ENCODE measurements at places on chromosomes 11 and 22. TPM values are rescaled to one million over a fixed set of nuclear protein-coding genes. Genes with fewer than 3 reads are reported as not detected.

Gene ELFN2
- 0.50 TPM for total RNA-seq

Gene BIK
- total RNA-seq = 1.5 TPM

Gene CRYBA4
- total RNA-seq = 0.38 TPM

Gene MS4A12
- total RNA-seq = not detected

Gene KCNA4
- total RNA-seq = not detected

Gene MRGPRX4
- total RNA-seq = not detected

GRCh38 chr11:60912851-60913528 lies 968 bp upstream of the TMEM109 start:
- peaks cover 17% of the 10 kb centered on the region for H3K27me3 ChIP-seq
- no peak for DNase-seq
- peaks cover 6% of the 10 kb centered on the region for H3K36me3 ChIP-seq

DNA sequence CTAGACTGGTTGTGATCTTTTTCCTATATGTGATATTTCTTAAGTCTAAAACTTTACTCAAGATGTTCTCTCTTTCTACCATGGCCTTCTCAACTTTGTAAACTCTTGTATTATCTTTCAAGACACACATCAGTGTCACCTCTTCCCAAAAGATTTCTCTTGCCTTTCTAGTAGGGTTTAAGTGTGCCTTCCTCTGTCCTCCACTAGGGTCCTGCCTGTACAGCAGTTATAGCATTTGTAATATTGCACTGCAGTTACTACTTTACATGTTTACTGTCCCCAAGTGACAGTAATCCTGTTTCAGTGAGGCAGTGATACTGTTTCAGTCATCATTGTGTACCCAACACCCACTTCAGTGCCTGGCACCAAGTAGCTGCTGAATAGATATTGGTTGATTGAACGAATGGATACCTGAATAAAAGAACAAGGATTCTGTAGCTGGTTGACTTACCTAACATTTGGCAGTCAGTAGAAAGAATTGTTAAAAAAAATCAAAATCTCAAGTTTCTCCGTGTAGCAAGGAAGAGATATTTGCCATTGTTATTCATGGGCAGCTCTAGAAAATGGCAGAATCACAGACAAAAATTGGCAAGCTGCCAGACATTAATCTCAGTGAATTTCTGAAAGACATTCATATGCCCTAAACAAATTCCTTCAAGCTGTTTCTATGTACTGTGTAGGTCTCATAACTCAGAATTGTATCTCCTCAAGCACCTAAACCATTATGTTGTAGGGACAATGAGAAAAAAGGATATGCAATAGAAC lies 79.4 kb downstream of the RBMXL2 start:
- H3K4me1 ChIP-seq = no peaks in the 10 kb centered on the region
- H3K36me3 ChIP-seq = no peaks in the 10 kb centered on the region
- H3K4me3 ChIP-seq = no peak overlapping the region
- H3K27ac ChIP-seq = no peak overlapping the region
- no peak for DNase-seq

DNA sequence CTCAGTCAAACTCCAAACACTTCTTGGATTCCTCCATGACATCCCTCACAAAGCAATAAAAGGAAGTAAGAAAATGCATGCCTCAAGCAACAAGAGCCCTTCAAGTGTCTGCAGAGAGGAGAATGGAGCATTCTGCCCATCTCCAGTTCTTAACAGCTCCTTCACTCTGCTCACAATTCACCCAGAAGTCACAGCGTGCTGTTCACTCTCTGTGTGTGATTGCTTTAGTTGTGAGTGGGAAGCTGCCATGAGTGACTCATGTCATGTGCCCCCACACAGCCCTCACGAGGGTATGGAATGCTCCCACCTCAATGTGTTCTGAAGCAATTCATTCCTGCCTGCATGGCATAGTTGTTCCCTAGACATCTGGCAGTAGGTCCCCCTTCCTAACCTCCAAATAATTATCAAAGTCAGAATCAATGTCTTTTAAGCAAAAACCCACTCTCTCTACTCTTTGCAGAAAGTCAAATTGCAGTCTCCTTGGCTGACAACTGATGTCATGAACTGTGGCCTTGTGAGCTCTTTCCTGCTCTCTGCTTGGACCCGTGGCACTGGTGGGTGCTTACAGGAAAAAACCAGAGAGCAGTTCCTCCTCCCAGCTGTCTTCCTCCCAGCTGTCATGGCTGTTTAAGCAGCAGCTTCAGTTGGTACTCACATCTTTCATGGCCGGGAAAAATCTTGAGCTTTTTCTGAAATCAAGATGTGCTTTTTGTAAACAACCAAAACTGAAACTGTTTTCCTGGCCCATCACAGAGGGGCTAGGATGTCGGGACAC lies 112.1 kb upstream of the SPON1 start:
- H3K4me3 ChIP-seq = no peak overlapping the region
- no peak overlapping the region for H3K27ac ChIP-seq
- no peaks in the 10 kb centered on the region for H3K36me3 ChIP-seq
- no peak for DNase-seq
- H3K27me3 ChIP-seq = peaks cover 11% of the 10 kb centered on the region
- peaks cover 10% of the 10 kb centered on the region for H3K4me1 ChIP-seq

DNA sequence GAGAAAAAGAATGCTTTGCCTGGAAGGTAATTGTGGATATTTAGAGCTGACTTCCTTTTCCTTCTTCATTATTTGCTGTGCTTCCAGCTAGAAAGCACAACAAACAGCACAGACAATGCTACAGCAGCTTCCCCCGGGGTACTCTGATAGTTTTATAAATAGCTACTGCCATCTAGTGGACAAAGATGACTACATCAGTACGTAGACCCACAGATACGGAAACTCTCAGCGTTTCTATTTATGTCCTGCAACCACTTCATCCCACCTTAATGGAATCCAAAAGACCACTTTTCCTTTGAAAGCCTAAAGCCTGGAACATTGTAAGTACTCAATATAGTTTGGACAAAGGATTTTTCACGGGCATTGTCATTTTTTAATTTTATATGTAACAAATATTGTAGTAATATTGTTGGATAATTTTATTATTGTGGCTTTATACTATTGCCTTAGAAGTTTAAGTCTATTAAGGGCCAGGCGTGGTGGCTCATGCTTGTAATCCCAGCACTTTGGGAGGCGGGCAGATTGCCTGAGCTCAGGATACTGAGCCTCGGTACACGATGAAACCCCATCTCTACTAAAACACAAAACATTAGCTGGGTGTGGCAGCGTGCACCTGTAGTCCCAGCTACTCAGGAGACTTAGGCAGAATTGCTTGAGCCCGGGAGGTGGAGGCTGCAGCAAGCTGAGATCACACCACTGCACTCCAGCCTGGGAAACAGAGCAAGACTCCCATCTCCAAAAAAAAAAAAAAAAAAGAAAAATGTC lies 7.5 kb downstream of the HSPA8 start:
- peak overlapping the region; percentile 100 for H3K27ac ChIP-seq
- H3K36me3 ChIP-seq = peaks cover 50% of the 10 kb centered on the region
- H3K4me1 ChIP-seq = peaks cover 49% of the 10 kb centered on the region
- H3K4me3 ChIP-seq = no peak overlapping the region
- no peak for DNase-seq

DNA sequence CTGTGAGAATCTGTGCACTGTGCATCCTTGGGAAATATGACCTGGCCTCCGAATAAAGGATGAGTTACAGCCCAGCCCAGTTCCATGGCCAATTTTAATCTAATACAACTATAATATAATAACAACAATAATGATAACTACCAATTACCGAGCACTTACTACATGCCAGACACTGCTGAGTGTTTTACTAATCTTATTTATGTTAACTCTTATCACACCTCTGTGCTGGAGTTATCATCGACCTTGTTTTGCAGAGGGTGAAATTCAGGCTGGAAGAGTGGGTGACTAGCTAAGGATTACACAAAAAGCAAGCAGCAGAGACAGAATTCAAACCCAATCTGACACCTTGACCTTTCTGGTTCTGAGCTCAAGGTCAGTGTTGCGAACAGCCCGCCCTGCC lies 83.9 kb downstream of the GALNT18 start:
- no peaks in the 10 kb centered on the region for H3K36me3 ChIP-seq
- H3K27ac ChIP-seq = no peak overlapping the region
- no peak for DNase-seq
- no peaks in the 10 kb centered on the region for H3K27me3 ChIP-seq
- H3K4me1 ChIP-seq = no peaks in the 10 kb centered on the region
- H3K4me3 ChIP-seq = no peak overlapping the region

GRCh38 chr22:28907311-28908008 lies 24.1 kb downstream of the ZNRF3 start:
- H3K36me3 ChIP-seq = no peaks in the 10 kb centered on the region
- H3K4me3 ChIP-seq = no peak overlapping the region
- H3K27ac ChIP-seq = no peak overlapping the region
- peak; percentile 54 for DNase-seq

DNA sequence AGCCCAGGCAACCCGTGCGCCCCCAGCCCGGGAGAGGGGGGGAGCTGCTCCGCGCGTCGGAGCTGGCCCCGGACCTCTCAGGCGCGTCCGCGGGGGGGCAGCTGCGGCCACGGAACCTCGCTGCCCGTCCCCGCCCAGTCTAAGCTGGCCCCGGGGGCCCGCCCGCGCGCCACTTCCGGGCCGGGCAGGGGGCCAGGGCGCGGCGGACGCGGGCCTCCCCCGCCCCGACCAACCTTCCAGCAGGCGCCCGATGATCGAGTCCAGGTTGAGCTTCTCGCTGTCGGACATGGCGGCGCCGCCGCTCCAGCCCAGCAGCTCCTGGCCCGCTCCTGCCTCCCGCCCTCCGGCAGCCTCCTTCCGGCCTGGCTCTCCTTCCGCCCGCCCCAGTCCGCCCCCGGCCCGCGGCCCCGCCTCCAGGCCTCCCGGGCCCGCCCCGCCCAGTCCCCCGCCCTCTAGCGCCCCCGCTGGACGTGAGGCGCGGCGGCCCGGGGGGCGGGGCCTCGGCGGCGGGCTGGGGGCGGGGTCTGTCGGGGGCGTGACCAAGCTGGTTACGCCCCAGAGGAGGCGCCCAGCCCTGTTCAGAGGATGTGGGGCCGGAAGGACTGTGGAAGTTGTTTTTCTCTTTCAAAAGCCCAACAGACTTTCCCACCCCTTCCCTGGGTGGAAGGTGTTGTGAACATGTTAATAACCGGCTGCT lies at the start of gene PPP1CA:
Gene PPP1CA, minus strand, starts transcription at position 364 of the 697 bp plus-strand sequence. Its CDS starts 76 bp downstream, at position 288.
- H3K4me3 ChIP-seq = peak within 1 kb of the TSS; percentile 90
- H3K4me1 ChIP-seq = peaks cover 65% of the 10 kb centered on the region
- H3K27ac ChIP-seq = peak within 1 kb of the TSS; percentile 86
- H3K36me3 ChIP-seq = peaks cover 55% of the 10 kb centered on the region

DNA sequence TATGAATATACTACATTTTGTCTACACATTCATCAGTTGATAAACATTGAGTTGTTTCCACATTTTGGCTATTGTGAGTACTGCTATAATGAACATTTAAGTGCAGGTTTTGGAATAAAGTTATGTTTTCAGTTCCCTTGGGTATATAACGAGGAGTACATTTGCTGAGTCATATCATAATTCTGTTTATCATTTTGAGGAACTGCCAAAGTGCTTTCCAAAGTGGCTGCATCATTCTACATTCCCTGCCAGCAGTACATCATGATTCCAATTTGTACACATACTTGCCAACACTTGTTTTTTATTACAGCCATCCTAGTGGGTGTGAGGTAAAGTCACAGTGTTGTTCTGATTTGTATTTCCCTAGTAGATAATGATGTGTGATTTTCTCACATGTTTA lies 1458.6 kb upstream of the TENM4 start:
- no peak for DNase-seq
- no peak overlapping the region for H3K4me3 ChIP-seq
- no peak overlapping the region for H3K27ac ChIP-seq
- no peaks in the 10 kb centered on the region for H3K36me3 ChIP-seq
- H3K27me3 ChIP-seq = no peaks in the 10 kb centered on the region

DNA sequence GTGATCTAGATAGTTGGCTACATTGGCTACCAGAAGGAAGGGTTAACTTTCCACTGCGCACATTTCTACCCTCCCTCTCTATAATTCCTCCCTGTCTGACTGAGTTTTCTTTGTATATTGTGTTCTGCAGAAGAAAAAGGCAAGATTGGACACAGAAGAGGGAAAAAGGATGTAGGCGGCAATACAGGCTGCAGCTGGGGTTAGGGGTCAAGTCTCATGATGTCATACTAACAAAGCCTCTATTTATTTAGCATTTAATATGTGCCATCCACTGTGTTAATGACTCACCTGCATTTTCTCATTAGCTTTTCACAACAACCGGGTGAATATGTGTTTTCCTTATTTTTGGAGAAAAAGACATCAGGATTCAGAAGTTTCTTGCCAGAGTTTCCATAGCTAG lies 2.0 kb downstream of the FAM83F start:
- H3K27ac ChIP-seq = no peak overlapping the region
- peaks cover 5% of the 10 kb centered on the region for H3K4me1 ChIP-seq
- H3K4me3 ChIP-seq = no peak overlapping the region
- no peak for DNase-seq
- H3K27me3 ChIP-seq = peaks cover 56% of the 10 kb centered on the region
- no peaks in the 10 kb centered on the region for H3K36me3 ChIP-seq

DNA sequence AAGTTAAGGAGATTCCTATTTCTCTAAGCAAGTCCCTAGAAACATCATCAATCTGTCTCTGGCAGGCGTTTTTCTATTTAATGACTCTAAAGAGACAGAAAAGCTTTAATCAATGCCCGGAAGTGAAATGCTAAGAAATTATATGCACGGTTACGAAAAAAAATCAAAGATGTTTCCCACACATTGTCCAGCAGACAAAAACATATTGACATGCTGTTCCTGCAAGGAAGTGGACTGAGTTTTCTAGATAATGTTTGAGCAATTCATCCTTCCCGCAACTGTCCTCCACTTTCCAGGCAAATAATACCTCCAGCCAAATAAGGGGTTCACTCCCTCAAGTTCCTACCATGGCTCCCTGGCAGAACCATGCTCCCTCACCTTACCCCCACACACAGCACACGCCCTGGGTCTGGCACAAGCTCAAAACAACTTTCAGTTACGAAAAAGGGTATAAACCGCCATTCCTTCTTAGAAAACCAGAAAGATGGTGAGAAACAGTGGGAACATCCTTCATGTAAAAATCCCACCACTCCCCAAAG lies 29.6 kb downstream of the GALNT18 start:
- DNase-seq = no peak
- H3K27me3 ChIP-seq = peaks cover 22% of the 10 kb centered on the region
- no peaks in the 10 kb centered on the region for H3K36me3 ChIP-seq
- H3K4me1 ChIP-seq = no peaks in the 10 kb centered on the region

DNA sequence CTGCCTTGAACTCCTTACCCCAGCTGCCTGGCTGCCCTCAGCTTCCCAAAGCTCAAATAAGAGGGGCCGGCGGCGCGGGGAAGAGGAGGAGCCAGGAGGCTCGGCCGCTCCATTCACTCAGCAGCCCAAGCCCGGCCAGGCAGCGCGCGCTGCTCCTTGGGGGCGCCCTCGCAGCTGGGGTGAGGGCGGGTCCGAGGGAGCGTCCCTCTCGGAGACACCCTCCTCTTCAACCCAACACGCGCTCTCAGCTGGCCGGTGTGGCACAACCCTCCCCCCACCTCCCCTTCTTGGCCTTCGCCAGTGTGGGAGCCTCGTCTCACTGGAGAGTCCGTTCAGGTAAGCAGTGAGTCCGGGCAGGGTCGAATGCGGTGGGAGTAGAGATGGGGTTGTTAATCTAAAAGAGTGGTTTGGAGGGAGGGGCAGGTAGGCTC lies at the start of gene WT1:
Gene WT1, minus strand, starts transcription at position 29 of the 431 bp plus-strand sequence.
- peak within 1 kb of the TSS; percentile 46 for H3K27ac ChIP-seq
- H3K36me3 ChIP-seq = peaks cover 2% of the 10 kb centered on the region
- peaks cover 90% of the 10 kb centered on the region for H3K27me3 ChIP-seq
- H3K4me1 ChIP-seq = peaks cover 23% of the 10 kb centered on the region

Data from activated CD8-positive, alpha-beta memory T cell treated with anti-CD3 and anti-CD28 coated beads, Interleukin-2, amount 10 ng/mL, durations not matched to agents 7 days and 5 days (primary cell).